EL (cell line): ENCODE measurements at places on chromosomes 4 and X.

GRCh38 chr4:120010646-120011045, 56.0 kb downstream of the MAD2L1 start:
- no peak for DNase-seq

DNA sequence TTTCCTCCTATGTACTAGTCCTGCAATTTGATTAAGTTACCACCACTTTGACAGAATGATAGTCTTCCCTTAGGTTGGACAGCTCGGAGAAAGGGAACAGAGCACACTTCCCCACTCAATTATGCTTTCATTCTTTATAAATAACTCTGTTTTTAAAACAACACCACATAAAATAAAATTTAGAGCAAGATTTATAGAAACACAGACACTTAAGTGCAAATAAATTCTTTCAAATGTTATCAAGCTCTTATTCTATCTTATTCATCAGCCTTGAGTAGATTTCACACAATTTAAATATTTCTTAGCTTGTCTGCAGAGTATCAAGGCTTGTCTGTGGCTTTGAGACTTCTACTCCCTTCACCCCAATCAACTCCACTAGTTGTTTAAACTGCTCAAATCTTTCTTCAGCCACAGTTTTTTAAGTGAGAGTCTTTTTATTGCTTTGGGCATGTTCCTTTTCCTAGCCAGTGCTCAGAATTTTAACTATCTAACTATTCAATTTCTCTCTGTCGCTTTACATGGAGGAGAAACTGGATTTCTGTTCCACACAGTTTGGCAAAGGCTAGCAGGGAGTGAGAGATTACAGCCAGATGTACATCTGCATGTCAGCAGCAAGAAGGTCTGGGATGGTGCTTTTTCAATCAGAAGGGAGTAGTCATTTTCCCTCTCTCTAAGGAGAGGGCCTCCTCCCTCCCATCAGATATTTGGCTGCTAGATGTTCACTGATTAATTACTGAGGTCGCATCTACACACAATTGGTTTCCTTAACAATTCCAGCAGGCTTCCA, 53.1 kb upstream of the PLAC1 start:
- no peak for DNase-seq

DNA sequence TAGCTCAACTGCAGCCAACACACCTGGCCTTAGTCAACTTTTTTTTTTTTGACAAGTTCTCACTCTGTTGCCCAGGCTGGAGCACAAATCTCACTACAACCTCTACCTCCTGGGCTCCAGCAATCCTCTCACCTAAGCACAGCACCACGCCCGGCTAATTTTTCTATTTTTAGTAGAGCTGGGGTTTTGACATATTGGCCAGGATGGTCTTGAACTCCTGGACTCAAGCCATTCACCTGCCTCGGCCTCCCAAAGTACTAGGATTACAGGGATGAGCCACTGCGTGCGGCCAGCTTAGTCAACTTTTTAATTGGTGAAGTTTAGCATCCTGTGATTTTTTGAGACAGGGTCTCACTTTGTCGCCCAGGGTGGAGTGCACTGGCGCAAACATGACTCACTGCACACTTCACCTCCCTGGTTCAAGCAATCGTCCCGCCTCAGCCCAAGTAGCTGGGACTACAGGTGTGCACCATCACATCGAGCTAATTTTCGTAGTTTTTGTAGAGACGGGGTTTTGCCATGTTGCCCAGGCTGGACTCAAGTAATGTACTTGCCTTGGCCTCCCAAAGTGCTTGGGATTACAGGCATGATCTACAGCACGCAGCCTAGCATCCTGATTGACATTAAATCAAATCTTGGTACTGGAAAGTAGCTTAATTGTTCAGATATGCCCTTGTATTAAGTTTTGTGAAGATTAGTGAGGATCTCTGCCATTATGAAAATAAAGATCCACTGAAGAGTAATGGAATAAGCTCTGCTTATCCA, 8.3 kb downstream of the HNRNPDL start:
- no peak for DNase-seq

- DNase-seq = no peak
Observed at GRCh38 chr4:184283659-184284335, 66.1 kb upstream of the ENPP6 start.

DNA sequence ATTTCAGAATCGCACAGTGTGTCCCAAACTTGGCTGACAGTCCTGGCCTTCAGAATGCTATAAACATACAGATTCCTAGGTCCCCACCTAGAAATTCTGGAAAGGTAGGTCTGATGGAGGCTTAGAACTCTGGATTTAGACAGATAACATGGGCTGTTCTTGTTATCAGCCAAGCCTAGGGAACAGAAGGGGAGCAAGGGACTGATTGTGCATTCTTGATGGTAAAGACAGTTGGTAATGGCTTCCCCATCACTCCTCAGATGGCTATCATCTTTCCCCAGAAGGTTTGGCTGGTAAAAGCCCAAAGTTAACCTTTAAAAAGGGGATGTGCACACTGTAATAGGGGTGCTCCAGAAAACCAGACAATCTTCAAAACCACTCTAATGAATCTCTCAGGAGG, 35.7 kb downstream of the DIPK2B start:
- DNase-seq = no peak

DNA sequence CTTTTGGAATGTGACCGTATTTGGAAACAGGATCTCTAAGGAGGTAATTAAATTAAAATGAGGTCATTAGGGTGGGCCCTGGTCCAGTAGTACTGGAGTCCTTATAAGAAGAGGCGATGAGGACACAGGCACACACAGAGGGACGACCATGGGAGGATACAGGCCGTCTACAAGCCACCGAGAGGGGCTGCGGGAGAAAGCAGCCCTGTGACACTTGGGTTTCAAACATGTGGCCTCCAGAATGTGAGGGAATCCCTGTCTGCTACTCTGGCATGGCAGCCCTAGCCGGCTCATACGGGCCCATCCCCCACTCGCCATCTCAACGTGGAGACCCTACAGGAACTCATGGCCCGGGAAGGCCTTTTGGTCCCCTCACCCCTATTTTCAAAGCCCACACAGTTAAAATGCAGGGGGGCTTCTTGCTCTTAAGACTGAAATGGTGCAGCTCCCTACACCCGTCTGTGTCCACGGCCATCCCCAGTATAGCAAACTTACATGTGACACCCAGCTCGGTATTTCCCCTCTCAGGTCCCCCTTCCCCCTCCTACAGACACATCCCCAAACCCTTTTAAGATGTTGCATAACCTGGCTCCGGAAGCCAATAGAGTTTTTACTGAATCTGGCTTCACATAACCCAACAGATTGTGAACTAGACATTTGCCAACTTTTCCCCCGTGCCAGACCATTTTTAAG, 124.1 kb upstream of the TBL1X start:
- peak; percentile 31 for DNase-seq

GRCh38 chrX:118423558-118423957, 72.1 kb upstream of the DOCK11 start:
- no peak for DNase-seq

DNA sequence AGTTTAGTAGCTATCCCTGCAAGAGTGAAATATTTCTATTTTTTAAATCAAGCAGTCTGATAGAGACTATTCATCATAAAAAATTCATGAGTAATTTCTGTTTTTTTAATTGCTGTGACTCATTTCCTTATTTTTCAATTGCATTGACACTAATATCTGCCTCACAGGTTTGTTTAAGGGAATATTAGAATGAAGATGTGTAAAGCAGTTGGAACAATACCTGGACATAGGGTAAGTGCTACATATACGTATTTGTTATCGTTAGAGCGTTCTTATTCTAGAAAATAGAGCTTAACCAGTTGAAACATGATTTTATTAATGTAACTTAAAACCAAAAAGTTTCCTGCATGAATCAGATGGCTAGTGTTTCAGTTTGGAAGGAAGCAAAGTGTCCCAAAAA, 2211.3 kb downstream of the PCDH7 start:
- DNase-seq = no peak

GRCh38 chr4:177737387-177737940, 295.2 kb upstream of the AGA start:
- peak; percentile 10 for DNase-seq

DNA sequence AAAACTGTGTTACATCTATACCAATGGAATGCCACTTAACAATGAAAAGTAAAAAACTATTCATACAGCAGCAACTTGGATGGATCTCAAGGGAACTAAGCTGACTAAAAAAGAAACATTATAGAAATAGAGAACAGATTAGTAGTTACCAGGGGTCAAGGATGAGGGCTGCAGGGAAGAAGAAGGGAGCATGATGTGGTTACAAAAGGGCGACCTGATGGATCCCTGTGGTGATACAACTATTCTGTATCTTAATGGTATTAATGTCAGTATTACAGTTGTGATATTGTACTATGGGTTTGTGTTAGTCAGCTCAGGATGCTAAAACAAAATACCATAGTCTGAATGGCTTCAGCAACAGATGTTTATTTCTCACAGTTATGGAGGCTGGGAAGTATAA, 190.7 kb downstream of the ZNF674 start:
- peak; percentile 1 for DNase-seq

GRCh38 chrX:23773601-23774175, 9.3 kb upstream of the SAT1 start:
- DNase-seq = no peak

- peak; percentile 86 for DNase-seq
Observed at GRCh38 chr4:181548873-181549575, 694.2 kb upstream of the TENM3 start.

GRCh38 chr4:78020677-78021076, 36.4 kb upstream of the FRAS1 start:
- no peak for DNase-seq

GRCh38 chrX:44400588-44400987, 57.1 kb upstream of the EFHC2 start:
- peak; percentile 90 for DNase-seq

GRCh38 chrX:9772943-9773342, 7.3 kb upstream of the GPR143 start:
- no peak for DNase-seq

GRCh38 chr4:188408244-188409030, 269.2 kb downstream of the TRIML1 start:
- peak; percentile 6 for DNase-seq

DNA sequence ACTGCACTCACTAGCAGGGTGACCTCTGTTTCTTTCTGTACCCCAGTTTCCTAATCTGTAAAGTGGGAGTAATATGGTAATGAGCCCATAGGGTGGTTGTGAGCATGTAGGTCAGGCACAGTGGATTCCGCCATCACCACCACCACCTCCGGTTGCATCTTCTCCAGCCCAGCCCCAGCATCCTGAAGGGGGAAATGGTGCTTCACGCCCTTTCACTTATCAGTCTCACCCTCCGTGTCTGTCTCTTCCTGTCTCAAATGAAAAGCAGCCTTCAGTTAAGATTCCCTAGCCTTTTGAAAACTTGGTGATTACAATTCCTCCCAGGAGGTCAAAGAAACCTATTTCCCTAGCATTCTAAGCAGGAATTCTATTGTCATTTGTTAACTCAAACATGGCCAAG, 16.9 kb upstream of the XPNPEP2 start:
- no peak for DNase-seq

GRCh38 chrX:154131955-154132354, 12.1 kb upstream of the OPN1LW start:
- DNase-seq = no peak

DNA sequence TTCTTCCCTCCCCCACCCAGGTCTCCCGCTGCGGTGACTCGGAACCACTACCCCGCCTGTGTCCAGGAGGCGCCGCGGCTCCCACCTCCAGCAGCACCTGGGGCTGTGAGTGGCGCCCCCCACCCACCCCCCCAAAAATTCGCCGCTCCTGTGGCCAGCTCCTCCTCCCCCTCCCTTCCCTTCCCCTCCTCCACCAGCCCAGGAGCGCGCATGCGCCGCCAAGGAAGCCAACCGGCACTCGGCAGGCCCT, 278 bp downstream of the CLOCK start:
- DNase-seq = no peak

DNA sequence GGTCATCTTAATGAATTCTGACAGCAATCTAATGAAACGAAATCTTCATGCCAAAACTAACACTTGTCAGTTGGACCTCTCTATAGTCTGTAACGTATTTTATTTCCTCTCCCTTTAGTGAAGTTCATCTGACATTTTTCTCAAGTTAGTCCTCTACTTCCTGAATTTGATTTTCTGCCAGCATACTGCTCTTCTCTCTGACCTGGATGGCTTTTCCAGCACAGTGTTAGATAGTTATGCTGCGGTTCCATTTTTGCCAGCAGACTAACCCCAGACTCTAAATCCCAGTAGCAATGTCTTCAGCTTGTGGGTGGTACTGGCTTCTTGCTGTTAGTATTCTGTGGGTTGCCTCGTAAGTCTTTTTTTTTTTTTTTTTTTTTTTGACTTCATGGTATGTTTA, 146.7 kb upstream of the VEGFC start:
- peak; percentile 80 for DNase-seq

DNA sequence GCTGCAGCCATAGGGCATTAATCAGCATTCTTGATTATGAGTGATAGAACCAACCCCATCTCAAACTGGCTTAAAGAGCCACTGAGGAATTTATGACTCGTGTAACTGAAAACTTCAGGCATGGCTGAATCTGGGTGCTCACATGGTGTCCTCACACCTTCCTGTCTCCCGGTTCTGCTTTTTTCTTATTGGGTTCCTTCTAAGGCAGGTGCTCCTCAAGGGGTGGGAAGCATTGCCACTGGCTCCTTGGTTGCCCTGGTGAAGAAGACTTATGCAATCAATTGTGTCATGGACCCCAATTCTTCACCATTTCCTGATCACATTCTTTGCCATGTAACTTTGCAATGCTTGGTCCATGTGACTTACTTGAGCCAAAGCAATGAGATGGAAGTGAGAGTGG, 4.3 kb upstream of the ZCCHC4 start:
- DNase-seq = peak; percentile 43

- DNase-seq = no peak
Observed at GRCh38 chr4:186934244-186934643, 210.6 kb upstream of the FAT1 start.

DNA sequence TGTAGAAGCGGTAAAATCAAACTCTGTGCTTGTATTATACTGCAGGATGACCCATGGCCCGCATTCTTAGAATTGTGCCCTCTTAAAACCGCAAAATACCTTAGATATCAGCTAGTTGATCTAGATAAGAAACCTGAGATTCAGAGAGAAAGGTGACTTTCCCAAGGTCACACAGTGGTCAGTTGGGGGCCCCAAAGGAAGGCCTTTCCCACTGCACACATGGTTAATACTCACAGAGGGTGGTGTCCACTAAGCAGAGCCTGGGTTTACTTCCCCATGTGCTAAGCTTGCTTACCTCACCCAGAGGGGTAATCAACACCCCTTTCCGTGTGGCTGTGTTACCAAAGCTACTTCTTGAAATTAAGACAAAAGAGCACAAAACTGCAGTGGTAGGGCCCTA, 66.3 kb downstream of the RBM47 start:
- no peak for DNase-seq

DNA sequence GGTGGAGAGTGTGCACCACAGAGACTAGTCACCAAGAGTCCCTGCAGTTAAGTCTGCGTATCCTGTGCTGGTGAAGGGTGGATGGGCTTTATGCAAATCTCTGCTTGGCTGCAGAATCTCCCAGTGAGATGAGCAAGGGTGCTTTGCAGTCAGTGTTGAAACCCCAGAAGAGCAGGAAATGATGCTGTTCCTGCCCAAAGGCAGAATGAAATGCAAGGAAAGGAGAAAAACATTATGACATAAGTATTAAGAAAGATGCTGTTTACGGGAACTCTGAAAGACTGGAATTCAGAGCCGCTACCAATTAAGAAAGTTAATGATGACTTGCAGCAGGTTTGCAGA, 25.4 kb upstream of the ACSL1 start:
- DNase-seq = no peak
